ENCODE measurements at places on chromosomes 2 and 18.

DNA sequence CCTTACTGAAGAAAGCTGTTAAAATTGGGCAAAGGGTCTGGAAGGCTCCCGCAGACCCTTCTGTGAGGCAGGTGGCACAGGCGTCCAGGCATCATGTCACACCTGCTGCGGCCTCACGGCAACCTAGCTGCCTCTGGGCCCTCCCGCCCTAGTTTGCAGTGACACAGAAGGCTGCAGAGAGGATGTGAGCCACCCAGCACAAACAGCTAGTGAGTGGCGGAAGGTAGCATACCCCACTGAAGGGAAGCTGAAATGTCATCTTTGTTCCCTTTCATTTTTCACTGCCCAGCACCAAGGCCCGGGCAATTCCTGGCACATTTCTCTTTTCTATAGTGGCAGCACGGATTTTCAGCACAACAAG is 53.8 kb downstream of the TRAPPC12 start:
- no peak for DNase-seq

DNA sequence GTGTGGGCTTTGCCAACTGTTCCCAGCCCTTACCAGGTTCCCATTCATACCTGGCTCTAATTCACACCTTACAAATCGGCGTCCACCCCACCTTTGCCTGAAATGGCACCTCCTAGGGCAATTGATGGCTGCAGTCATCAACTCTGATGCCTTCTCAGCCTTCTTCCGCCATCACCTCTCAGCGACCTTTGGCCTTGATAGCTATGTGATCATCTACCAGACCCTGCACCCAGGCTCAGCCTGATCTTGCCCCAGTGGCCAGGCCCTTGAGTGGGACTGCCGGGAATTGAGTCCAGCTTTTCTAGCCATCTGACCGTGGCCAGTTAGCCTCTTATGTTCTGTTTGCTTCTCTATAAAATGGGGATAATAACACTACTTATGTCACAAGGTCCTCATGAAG is 32.5 kb downstream of the PSD4 start:
- no peak for DNase-seq

DNA sequence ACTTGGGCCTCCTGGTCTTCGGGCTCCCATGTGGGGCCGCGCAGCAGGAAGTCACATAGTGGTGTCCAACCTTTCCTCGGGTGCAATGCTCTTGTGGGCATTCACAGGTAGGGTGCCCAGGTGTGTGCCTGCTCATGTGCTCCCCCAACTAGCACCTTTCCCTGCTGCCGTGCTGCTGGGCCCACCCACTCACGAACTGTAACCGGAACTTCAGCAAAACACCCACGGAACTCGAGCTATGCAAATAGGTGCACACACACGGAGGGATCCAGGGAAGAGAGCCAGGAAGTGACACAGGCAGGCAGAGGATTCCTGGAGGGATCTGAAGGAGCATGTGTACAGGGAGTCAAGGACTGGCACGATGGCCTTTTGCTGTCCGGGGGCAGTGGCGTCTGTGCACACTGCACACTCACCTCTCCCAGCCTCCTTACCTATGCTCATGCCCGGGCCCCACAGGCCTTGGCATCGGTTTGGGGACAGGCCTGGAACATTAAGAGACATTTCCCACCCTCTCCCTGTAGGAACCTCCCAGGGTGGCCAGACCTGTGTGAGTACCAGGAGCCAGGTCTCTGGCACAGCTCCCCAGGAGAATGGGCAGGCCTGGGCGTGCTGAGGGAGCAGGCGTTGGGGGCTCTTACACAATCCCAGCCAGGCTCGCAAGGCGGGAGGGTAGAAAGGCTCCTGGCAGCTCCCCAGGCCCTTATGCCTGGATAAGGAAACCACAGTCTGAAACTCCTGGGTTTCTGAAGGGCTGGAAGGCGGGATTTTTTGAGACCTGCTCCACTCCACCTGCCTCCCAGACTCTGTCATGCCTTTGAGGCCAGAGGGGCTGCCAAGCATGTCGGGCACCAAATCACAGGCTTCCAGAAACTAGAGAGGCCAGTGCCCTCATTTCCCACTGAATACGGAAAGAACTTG is 6.6 kb upstream of the PTMA start:
- peak; percentile 94 for DNase-seq

DNA sequence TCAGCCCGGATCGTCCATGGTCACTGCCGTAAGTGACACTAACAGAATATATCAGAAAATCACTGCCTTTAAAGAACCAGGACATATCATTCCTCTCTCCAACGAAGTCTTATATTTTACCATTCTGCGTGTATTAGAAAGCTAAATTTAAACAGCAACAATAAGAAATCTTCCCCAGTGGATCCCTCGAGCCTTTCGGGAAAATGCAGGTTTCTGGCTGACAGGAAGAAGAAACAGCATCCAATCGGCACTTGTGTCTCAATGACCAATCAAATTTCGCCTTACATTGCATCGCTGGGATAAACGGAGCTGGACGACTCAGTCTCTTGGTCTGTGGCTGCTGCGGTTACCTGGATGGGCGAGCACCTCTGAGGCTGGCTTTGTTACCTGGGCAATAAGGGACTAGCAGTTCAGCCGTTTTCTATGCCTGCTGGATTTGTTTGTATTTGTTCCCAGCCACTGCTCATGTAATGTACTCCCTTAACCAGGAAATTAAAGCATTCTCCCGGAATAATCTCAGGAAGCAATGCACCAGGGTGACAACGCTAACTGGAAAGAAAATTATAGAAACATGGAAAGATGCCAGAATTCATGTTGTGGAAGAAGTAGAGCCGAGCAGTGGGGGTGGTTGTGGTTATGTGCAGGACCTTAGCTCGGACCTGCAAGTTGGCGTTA is at the start of gene DUSP19:
DUSP19 (plus strand) TSS at position 284 of the 675 bp plus-strand sequence; CDS start at position 471, 187 bp downstream.
- peak; percentile 79 for DNase-seq

- DNase-seq, result no peak
These were observed 84.4 kb downstream of the SESTD1 start for GRCh38 chr2:179180242-179180641.

- DNase-seq, result no peak
These were observed 62.0 kb downstream of the GPR39 start for GRCh38 chr2:132478461-132479105.

- no peak for DNase-seq
These were observed 22.4 kb upstream of the ARMC9 start for GRCh38 chr2:231176066-231176465.

- peak; percentile 79 for DNase-seq
These were observed 49.1 kb downstream of the TMEM17 start for GRCh38 chr2:62456721-62457539.

DNA sequence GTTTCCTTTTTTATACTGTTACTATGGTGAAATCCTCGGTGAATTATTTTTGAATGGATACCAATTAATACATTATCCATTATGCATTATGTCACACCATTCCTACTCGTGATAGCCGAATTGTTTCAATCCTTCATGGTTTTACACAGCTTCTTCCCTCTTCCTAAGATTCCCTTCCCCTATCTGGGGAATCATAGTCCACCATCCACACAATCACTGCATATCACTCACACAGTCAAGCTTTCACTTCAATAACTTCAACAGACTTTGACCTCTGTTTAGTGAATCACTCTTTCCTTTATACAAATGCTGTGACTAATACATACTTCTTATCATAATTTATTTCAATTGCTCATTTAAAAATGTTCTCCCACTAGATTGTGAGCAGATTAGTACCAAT is 1108.1 kb upstream of the LRRTM1 start:
- DNase-seq, result no peak

DNA sequence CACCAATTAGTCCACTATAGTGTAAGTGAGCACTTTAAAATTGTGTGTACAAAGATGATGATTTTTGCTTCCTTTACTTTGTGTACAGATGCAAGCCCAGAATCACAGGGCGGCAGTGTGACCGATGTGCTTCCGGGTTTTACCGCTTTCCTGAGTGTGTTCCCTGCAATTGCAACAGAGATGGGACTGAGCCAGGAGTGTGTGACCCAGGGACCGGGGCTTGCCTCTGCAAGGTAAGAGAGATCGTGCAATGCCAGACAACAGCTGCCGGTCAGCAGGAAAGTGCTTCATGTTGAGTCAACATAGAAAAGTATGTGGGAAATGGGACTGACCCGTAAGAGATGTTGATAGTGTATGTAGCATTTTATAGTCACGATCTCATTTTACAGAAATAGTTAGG is 156.8 kb upstream of the TTC39C start:
- DNase-seq, result peak; percentile 84

DNA sequence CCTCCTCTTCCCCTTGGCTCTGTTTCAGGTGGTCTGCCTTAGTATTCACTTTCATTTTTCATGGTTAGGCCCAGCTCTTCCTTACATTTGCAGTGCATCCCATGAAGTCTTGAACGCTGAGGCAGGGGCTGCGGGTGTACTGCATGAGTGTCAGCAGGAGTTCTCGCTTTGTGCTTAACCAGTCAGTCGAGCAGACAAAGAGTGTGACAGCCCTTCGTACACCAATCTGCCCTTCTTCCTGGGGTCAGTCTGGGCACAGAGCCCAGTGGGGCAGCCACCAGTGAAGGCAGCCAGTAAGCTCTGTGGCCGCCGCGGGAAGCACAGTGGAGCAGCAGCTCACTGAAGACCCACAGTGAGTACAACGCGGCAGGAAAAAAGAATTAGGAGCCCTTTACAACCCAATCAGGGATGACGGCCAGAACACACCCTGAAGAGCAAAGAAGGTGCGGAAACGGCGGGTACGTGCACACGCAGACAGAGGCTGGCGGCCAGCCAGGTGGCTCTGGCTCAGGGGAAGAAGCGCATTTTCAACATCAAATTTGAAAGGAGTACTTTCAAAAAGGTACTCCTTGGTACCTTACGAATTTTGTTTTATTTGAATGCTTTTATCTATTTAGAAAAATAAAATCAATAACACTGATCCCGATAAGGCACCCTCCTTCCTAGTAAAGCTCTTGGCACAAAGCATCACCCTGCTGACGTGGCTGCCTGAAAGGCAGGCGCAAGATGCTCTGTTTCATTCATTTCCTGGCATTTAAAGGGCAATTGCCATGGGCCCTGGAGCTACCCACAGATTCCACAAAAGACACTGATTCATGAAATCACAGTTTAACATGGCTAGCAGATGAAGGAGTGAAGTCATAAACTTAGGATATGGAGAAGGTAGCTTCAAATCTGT is 47.0 kb upstream of the SEMA4C start:
- no peak for DNase-seq

GRCh38 chr2:3483227-3483985 is 35.9 kb downstream of the ADI1 start:
- peak; percentile 90 for DNase-seq

GRCh38 chr18:9290156-9290555 is 44.4 kb upstream of the TWSG1 start:
- DNase-seq, result no peak

- DNase-seq, result no peak
These were observed 36.9 kb upstream of the FAM98A start for GRCh38 chr2:33636001-33636400.

DNA sequence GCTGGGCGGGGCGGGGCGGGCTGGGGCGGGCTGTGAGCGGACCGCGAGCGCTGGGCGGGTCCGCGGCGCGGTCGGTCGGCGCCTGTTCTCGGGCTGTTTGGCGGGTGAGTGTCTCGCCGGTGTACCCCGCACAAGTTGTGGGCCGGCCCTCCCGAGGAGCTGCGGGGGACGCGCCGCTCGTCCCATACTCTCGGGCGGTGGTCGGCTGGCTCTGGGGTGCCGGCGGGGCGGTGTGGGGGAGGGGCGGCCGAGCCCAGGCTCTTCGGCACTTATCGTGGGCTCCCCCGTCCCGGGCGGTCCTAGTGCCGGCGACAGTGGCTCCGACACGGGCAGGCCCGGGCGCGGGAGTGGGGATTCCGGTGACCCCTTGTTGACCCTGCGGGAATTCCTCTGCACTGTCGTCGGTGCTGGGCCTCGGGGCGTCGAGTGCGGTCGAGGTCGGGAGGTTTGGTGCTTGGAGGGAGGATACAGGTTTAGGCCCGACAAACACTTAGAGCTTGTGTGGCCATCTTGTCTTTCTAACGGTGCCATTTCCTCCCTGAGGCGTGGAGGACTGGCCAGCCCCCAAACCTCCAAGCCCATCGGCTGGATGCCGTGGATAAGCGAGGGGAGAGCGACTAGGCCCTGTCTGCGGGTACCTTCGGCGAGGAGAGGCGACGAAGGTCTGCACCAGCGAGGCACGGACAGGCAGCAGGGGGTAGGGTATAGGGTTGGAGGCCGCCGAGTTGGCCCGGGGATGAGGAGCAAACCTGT is at the start of gene SEPTIN2:
SEPTIN2 (plus strand) TSS at position 47 of the 753 bp plus-strand sequence. CDS start 8,308 bp downstream, outside the sequence.
- peak; percentile 88 for DNase-seq

GRCh38 chr2:149082735-149083134 is 44.2 kb downstream of the LYPD6B start:
- DNase-seq, result no peak

- no peak for DNase-seq
These were observed 63.5 kb downstream of the CAVIN2 start for GRCh38 chr2:191783416-191783815.

DNA sequence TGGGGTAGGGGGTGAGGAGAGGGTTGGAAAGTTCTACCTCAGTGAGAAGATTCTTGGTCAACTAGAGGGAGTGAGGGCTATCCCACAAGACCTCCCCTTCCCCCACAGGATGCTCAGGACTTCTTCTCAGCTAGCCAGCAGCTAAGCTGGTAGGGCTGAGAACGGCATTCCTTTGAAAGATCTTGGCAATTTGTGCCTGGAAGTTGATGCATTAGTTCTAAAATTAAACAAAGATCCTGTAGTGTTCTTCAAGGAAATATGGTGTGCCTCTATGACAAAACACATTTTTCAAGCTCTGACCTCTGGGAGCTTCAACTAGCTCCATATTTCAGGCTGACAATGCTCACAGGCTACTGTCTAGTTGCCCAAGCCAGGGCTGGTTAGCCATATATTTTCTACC is 2.3 kb downstream of the LYPD1 start:
- DNase-seq, result no peak

GRCh38 chr18:76951456-76952247 is 129.3 kb downstream of the ZNF236 start:
- no peak for DNase-seq

GRCh38 chr2:120456867-120457266 is 110.9 kb downstream of the INHBB start:
- no peak for DNase-seq

GRCh38 chr2:104736026-104736425 is 117.9 kb upstream of the POU3F3 start:
- no peak for DNase-seq

DNA sequence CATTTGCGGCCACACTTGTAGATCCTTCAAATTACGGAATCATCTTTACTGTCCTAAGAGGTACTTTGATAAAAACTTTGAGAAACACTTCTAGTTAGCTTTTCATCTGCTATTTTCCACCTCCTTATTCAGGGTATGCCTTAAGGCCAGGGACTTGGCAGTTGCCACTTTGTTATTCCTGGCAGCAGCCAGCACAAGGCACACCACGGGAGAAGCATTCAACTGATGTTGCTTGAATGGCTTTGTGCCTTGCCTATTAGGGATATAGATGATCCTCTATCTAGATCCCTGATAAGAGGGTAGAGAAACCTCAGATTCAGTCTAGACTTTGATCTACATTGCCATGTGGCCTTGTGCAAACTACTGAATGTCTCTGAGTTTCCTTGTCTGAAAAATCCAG is 70.3 kb upstream of the EPHA4 start:
- DNase-seq, result no peak
